NCI-H226 (cell line): ENCODE measurements at places on chromosomes 1 and 21.

GRCh38 chr1:155038602-155039307, 5.1 kb downstream of the DCST1 start:
- DNase-seq = peak; percentile 65

DNA sequence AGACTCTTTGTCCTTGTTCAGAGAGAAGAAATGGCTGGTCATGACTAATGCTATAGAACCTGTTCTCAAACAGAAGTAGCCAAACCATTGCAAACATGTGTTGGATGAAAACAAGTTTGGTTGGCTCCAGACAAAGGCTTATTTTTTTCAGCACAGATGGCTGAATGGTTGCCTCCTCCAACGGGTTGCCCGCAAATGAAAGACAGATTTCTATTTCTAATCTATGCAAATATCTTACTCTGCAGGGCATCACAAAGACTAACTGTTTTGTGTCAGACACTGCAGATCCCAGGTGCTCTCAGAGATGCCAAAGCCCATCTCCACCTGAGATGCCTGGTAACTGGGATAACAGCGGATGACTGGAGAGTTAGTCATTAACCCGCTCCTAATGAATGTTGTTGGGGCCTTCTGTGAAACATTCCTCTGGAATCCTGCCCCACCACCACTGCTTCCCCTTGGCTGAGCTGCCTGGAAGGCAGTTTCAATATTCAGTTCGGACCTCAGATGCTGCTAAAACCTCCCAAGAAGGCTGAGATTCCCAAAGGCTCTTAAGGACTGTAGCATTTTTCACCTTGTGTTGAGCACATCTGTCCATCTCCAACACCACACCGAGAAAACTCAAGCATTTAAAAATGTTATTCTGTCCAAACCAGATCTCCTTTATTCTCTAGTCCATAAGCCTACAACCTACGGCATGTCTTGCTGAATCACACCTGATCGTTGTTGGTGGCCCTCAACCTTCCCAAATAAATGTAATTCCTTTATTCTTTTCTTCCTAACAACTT, 104.4 kb downstream of the PTPN14 start:
- DNase-seq = peak; percentile 91

DNA sequence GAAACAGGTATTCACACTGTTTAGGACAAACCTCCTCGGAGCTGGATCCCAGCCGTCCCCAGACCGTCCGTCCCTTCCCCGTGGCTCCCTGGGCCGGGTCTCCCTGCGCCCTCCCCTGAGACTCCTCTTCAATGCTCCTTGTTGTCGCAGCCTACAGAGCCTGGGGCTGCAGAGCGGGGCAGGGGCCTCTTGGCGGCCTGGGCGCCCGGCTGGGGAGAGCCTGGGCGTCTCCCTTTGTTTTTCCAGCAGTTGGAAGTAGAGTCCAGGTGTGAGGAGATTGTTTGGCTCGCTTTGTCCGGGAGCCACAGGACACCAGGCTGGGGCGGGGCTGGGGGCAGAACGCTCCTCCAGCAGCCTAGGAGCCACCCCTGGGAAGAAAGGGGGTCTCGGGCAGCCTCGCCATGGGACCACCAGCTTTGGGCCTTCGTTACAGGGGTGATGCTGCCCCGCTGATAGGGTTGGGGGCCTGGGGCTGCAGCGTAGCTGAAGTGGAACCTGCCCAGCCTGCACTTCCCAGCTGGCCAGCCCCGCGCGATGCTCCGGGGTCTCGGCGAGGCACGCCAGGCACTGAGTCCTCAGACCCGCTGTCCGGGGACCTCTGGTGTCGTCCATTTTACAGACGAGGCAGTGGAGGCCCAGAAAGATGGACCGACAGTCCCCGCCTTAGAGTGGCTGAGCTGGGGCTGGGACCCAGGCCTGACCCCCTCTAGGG, 66.9 kb downstream of the PRDM16 start:
- no peak for DNase-seq

DNA sequence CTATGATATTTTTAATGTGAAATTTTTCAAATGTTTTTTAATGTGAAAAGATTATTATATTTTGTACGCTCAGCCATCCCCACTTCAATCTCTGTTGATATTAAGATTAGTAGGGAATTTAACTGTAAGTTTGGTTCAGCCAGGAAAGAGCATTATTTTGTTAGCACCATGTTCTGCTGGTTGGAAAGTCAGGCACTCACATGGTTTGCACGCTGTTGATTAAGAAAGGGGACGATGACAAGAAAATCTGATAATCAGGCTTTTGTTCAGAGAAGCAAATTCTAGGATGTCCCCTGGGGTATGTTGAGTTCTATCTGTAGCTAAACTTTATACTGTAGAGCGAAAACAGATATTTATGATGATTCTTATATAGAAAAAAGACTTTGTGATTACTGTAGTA, 115.1 kb downstream of the OSBPL9 start:
- DNase-seq = no peak

GRCh38 chr1:206684478-206685333, at the start of gene MAPKAPK2:
Gene MAPKAPK2, plus strand, starts transcription at chr1:206684905. Its CDS starts 325 bp downstream, at chr1:206685230.
- DNase-seq = no peak
